ENCODE measurements at places on chromosomes 4 and X.

DNA sequence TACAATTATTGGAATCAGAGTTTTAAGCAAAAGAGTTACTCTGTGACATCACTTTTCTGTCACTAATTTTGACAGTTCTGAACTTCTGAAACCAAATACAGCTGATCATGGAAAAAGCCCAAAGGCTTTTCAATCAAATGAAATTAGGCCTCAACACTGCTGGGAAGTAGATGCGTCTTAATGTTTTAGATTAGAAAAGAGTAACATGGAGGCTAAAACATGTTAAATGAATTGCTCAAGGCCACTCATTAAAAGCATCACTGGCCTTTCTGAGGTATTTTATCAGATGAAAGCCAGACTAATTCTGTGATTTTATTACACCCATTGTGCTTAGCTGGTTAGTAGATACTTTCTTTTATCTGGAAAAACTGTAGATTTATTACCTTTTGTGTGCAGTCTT, 672.6 kb downstream of the CENPC start:
- no peak for DNase-seq

GRCh38 chr4:54085284-54085683, 14.7 kb upstream of the GSX2 start:
- no peak for DNase-seq

DNA sequence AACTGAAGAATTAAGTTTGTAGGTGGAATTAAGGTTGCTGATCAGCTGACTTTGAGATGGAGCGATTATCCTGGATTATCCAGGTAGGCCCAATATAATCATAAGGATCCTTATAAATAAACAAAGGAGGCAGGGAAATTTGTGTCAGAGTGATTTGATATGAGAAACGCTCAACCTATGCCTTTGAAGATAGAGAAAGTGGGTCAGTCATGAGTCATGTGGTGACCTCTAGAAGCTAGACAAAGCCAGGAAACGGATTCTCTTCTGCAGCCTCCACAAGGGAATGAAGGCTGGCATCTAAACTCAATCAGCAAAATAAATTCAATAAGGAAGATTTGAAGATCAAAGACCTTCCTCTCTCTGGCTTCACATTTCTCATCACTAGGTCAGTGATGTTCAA, 41.5 kb upstream of the SMIM10 start:
- DNase-seq: no peak

DNA sequence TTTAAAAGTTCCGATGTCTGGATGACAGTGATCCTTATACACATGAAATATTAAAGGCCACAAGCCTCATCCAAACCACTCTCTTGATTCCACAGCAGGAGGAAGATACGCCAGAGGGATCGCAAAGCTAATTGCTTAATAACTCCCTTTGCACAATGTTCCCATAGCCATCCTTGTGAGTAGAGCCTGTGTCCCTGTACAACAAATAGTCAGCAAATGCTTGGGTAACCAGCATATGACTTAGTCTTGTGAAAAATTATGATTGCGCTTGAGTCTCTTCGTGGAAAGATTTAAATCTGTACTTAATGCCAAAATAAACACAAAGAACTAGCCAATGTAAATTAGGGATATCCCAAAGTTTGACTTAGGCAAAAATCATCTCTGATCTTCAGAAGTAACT, 31.5 kb downstream of the SLC9A7 start:
- DNase-seq: no peak

GRCh38 chr4:121070274-121070673, 2.1 kb downstream of the NDNF start:
- DNase-seq: no peak

DNA sequence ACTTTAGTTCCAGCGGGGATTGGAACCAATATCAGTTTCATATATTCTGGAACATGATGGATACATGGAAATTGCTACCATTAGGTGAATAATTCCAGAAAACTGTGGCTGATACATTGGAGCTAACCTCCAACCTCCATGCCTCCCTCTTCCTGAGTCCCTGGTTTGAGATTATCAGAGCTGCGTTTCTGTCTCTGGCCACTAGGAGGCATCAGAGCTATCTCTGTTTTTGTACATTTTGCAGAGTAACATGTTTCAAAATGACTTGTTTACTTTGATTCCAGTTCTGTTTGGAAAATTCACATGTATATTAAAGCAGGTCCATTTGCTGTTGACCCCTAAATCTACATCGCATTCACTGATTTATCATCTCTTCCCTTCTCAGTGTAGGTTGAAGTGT, 2.4 kb upstream of the RAB40AL start:
- peak; percentile 36 for DNase-seq

- no peak for DNase-seq
Observed at GRCh38 chrX:136975684-136976470, 57.9 kb downstream of the GPR101 start.

DNA sequence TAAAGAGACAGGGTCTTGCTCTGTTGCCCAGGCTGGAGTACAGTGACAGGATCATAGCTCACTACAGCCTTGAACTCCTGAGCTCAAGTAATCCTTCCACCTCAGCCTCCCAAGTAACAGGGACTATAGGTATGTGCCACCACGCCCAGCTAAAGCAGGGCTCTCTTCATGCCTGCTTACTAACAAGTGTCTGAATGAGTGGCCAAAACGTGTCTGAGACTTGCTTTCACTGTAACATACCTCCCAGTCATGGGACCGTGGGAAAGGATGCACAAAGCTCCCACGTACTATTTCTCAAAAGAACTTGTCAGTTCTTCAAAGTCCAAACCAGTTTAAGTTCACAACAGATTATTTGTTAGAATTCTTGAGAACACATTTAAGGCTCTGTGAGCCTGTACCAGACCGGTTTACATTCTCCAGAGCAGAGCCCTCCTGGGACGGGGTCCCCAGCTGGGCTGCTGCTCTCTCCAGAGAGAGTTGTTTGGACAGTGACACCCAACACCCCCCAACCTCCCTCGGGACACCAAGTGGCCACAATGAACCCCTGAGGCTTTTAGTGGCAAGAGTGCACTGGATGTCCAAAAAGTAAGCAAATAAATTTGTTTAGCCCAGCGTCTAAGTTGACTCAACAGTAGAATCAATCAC, 24.1 kb downstream of the SH3KBP1 start:
- no peak for DNase-seq

DNA sequence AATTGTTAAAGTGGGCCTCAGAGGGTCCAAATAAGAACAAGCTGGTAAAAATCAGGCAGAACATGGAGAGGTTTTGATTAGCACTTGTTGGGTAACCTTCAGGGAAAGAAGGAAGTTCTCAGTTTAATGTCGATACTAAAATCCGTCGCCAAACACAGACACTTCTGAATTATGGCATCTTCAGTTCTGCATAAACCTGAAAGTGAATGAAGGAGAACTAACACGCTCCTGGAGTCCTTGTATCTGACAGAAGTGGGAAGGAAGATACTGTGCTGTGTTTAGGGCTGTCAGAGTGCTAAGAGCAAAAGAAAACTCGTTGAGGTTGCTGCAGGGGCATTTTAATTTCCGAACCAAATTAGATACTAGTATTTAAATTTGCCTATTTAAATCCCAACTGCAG, 106.2 kb downstream of the TMA16 start:
- DNase-seq: no peak

DNA sequence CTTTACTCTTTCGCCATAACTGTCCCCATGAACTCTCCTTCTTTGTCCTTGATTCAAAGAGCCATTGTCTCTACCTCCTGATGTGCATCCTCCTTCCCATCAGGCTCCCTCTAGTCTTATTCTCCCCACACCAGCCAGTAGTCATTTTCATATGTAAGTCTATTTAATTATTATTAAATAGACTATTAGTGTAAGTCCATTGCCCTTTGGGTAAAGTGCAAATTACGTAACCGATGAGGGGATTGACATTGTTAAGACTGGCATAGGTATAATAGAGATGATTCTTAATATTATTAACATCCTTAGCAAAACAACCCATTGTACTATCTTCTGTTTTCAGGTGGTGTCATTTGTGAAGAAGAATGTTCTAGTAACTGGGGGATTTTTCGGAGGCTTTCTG, 16.7 kb downstream of the CMC4 start:
- no peak for DNase-seq

GRCh38 chr4:24772061-24772705, 23.2 kb upstream of the SOD3 start:
- DNase-seq: no peak

DNA sequence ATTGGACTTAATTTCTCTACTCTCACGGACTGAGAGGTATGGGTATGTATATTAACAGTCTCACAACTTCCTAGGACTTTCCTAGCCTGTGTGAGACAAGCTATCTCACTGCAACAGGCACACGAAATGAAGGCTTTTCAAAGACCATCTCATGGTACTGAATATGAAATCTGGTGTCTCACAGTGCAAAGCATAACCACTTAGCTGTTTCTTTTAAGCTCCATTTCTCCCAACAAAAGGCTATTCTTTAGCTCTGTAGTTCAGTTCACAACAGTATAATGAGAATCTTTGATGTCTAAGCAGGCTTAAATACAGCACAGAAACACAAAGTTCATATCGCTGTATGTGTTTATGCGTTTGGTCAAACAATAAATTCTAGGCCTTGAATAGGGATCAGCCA, 116.2 kb upstream of the PCDH18 start:
- no peak for DNase-seq

- DNase-seq: no peak
Observed at GRCh38 chr4:169231647-169232262, 39.0 kb downstream of the SH3RF1 start.

GRCh38 chr4:3766785-3767569, 792 bp downstream of the ADRA2C start:
- DNase-seq: peak; percentile 51

- no peak for DNase-seq
Observed at GRCh38 chr4:52676536-52676935, 17.4 kb upstream of the USP46 start.

- no peak for DNase-seq
Observed at GRCh38 chr4:124745985-124746801, 33.7 kb upstream of the ANKRD50 start.

DNA sequence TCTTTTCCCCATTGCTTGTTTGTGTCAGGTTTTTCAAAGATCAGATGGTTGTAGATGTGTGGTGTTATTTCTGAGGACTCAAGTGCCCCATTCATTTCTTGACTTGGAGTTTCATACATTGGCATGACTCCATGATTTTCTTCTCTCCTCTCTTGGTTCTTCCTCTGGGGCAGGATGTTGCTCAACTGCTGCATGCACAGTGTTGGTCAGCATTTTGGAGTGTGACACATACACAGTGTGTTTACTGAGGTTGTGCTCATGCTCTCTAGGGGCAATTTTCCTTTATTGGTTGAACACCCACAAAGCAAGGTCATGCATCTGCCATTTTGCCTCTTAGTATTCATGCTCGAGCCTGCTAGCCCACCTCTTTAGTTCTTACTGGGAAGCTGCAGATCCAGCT, 1993.8 kb downstream of the ARAP2 start:
- DNase-seq: no peak

DNA sequence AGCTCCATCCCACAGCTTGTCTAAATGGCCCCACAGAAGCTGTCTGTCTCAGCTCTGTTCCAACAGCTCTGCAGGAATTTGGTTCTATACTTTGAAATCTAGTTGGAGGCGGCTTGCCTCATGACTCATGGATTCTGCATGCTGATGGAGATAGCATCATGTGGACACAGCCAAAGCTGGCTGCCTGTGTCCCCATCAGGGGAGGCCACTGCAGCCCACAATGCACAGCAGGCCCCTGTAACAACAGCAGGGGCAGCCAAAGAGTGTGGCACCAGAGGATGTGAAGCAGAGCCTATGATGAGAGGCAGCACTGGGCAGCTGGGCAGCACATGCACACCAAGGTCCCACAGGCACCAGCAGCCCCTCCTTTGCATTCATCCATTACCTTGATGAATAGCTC, 67.2 kb downstream of the DCAF12L1 start:
- no peak for DNase-seq

GRCh38 chr4:147050356-147050765, 104.7 kb upstream of the TTC29 start:
- no peak for DNase-seq

GRCh38 chr4:17577665-17578481, 875 bp downstream of the LAP3 start:
- DNase-seq: peak; percentile 28

GRCh38 chr4:1130316-1131186, 17.2 kb upstream of the RNF212 start:
- DNase-seq: peak; percentile 82

DNA sequence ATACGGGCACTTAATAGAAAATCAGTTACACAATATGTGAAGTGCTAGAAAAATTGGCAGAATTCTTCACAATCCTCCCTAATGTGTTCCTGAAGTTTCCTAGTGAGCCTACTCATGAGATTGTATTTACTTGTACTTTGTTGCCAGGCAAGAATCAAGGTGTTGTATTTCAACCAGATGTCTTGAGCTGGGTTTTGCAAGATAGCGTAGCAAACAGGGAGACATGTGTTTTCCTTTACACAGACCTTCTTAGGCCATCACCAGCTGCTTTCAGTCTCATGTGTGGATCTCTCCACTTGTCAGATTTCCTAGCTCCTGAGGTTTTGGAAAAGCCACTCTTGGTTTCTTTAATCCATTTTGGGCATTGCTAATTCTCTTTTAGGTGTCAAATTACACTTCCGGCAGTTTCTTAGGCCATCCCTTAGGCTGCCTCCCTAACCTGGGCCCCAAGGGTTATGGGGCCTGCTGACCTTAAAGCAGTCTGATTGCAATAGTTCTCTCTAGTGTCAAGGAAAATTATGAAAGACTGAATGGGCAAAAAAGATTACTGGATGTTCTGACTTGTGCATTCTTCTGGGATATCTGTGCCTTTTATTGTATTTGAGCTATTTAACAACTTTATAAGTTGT, 12.2 kb upstream of the EDA start:
- DNase-seq: no peak

DNA sequence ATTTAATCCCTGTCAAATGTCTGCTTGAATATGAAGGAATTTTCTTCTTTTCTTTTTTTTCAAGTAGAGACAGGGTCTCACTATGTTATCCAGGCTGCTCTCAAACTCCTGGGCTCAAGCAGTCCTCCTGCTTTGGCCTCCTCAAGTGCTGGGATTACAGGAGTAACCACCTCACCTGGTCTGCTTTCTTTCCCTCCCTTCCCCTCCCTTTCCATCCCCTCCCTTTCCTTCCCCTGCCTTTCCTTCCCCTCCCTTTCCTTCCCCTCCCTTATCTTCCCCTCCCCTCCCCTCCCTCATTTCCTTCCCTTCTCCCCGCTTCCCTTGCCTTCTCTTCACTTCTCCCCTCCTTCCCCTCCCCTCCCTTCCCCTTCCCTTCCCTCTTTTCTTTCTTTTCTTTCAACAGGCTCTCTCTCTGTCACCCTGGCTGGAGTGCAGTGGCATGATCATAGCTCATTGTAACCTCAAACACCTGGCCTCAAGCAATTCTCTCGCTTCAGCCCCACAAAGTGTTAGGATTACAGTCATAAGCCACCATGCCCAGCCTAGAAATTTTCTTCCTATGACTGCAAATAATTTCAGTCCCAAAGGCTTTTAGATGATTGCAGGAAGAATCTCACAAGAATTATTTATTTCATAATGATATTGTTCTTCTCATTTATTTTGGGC, 168.9 kb downstream of the AASDH start:
- no peak for DNase-seq

GRCh38 chr4:113467581-113467980, 294.0 kb downstream of the CAMK2D start:
- DNase-seq: no peak

DNA sequence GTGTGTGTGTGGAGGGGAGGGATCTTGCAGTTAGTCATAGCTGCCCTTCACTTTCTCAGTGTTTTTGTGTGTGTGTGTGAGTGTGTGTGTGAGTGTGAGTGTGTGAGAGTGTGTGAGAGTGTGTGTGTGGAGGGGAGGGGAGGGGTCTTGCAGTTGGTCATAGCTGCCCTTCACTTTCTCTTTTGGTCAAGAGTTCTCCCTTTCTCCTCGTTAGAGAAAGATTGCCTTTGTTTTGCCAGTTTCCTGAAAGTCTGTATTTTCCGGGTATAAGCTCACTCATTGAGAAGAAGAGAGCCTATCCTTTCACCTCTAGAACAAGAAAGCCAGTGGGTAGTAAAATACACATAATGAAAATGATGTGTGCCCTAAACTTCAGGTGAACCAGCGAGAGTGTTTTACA, 75.2 kb upstream of the ENPP6 start:
- no peak for DNase-seq

Measured in GM20000 (cell line).